Thoracic aorta (tissue), 2 donors: ENCODE measurements at places on chromosomes 5 and 9. TPM values are rescaled to one million over a fixed set of nuclear protein-coding genes. Genes with fewer than 3 reads are reported as not detected.

- H3K36me3 ChIP-seq: no peaks in the 10 kb centered on the region
- H3K27ac ChIP-seq: no peak overlapping the region
- no peaks in the 10 kb centered on the region for H3K4me1 ChIP-seq
- H3K27me3 ChIP-seq: no peaks in the 10 kb centered on the region
Measured at GRCh38 chr5:56673171-56673570, 142.2 kb upstream of the MAP3K1 start.

GRCh38 chr9:36035006-36035405, 1.7 kb upstream of the RECK start:
- H3K27me3 ChIP-seq: no peaks in the 10 kb centered on the region
- no peak overlapping the region for H3K27ac ChIP-seq
- H3K36me3 ChIP-seq: no peaks in the 10 kb centered on the region

DNA sequence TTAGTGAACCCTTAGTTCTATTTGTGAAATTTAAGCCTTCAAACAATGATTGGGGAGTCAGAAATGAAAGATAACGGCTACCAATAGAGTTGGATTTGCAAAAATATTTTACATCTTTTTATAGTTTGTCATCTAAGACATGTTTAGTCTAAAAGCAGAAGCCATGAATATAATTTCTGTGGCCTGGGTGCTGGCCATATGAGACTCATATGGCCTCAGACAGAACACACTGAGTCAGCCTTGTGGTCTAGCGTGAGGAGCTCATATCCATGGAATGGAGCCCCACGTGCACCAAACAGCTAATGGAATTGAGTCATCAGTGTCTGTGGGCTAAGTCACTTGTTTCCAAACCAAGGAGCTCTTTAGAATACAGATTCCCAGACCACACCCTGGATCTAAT, 240.7 kb upstream of the NREP start:
- no peaks in the 10 kb centered on the region for H3K27me3 ChIP-seq
- no peak for DNase-seq
- no peak overlapping the region for H3K27ac ChIP-seq
- no peaks in the 10 kb centered on the region for H3K4me1 ChIP-seq
- H3K4me3 ChIP-seq: no peak overlapping the region

DNA sequence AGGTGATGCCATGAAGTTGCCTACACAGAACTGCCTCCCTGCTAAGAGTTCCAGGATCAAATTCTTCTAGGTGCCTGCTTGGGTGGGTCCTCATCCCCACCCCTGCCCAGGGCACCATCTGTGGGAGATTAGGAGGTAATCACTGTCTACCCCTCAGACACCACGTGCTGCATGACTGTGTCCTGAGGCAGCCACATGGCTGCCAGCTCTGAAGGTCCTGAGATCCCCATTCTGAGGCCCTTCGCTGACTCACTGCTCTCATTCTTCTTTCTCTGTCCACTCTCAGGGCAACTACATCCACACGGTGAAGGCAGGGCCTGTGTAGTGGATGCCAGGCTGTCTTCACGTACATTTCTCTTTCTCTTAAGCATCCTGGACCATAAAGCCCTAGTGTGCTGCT, 222.9 kb upstream of the ANKRD55 start:
- no peak for DNase-seq
- H3K36me3 ChIP-seq: no peaks in the 10 kb centered on the region
- no peaks in the 10 kb centered on the region for H3K27me3 ChIP-seq
- peaks cover 41% of the 10 kb centered on the region for H3K4me1 ChIP-seq

GRCh38 chr5:167678481-167678880, 613.0 kb upstream of the WWC1 start:
- H3K4me3 ChIP-seq: no peak overlapping the region
- no peaks in the 10 kb centered on the region for H3K36me3 ChIP-seq
- H3K4me1 ChIP-seq: no peaks in the 10 kb centered on the region
- no peak for DNase-seq
- H3K27ac ChIP-seq: no peak overlapping the region

Gene PDLIM4
- 81.0 TPM for total RNA-seq
